ENCODE measurements at places on chromosomes 12 and 14.

DNA sequence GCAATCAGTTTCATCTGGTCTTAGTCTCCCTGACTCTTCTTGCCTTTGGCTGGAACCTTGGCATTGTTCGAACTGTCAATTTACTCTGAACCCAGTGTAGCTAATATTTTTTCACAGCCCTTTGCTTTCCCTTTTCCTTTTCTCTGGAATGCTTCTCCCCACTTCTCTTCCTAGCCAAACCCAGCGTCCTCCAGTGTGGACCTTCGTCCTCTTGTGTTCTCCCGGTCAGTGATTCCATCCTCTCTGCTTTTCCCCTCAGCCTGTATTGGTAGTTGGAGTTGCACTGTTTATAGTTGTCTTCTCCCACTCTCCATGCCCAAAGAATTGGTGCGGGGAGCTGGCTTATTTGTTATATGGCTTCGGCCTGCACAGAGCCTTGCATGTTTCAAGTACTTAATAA, 9.4 kb downstream of the ACVR1B start:
- no peak for DNase-seq

DNA sequence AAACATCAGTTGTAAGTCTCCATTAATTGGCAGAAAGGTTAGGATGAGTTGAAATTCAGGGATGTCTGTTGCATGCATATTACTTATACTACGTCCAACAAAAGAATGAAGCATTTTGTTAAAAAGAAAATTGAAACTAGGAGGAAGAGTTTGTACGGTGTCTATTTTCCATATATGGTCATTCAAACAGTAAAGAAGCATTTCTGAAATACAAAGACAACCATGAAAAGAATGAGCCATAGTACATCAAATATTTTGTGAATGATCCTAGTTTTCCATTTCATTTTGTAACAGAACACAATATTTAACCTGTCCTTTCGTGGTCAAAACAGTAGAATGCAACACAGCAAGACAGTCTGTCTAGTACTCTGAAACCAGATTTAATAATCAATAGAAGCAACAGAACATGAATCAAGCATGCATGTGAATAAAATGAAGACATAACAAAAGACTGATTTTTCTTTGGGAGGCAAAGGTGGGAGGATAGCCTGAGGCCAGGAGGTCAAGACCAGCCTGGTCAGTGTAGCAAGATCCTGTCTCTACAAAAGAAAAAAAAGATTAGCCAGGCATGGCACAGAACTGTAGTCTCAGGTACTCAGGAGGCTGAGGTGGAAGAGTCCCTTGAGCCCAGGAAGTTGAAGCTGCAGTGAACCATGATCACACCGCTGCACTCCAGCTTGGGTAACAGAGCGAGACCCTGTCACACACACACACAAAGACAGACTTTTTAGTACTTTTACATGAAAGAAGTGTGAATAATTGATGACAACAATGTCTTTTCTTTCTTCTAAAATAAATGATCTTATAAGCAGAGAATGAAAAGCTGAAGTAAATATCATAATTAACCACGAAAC, 156.0 kb downstream of the LRIG3 start:
- DNase-seq, result no peak

GRCh38 chr12:2689879-2690278, 104.9 kb upstream of the FKBP4 start:
- DNase-seq, result no peak

GRCh38 chr14:76083796-76084765, 67.6 kb upstream of the GPATCH2L start:
- no peak for DNase-seq

DNA sequence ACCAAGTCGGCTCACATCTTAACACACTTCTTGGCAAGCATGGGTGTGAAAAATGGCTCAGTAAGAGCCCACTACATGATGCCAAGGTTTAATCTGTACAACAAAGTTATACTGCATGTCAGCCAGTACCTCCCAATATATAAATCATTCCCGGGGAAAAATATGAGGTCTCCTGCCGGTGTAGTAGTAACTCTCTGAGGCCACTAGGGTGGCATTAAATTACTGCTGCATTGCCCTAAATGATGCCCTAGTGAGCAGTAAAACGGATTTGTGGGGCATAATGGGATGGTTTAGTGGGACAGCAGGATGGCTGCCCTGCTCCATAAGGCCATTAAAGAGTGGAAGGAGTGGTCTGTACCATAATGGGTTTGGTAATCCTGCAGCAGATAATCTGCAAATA, 267.7 kb downstream of the MED13L start:
- DNase-seq, result peak; percentile 14
